ENCODE measurements at places on chromosomes 4 and X. TPM values are rescaled to one million over a fixed set of nuclear protein-coding genes. Genes with fewer than 3 reads are reported as not detected.

QRFPR gene
- polyA plus RNA-seq = not detected

ZFX gene
- 23.1 TPM for polyA plus RNA-seq

CYLC1 gene
- polyA plus RNA-seq = not detected

FTSJ1 gene
- polyA plus RNA-seq = 26.3 TPM

EBP gene
- 19.8 TPM for polyA plus RNA-seq

Measured in AG04450 (cell line).